Posterior vena cava (tissue), 2 donors: ENCODE measurements at places on chromosomes 11 and 22. TPM values are rescaled to one million over a fixed set of nuclear protein-coding genes. Genes with fewer than 3 reads are reported as not detected.

GRCh38 chr22:39936523-39937145 lies 23.6 kb upstream of the TMA7B start:
- DNase-seq: no peak

GRCh38 chr11:122359081-122359571 lies 243.1 kb upstream of the BLID start:
- DNase-seq: no peak

GRCh38 chr11:109490953-109491635 lies 69.1 kb downstream of the C11orf87 start:
- DNase-seq: no peak

DNA sequence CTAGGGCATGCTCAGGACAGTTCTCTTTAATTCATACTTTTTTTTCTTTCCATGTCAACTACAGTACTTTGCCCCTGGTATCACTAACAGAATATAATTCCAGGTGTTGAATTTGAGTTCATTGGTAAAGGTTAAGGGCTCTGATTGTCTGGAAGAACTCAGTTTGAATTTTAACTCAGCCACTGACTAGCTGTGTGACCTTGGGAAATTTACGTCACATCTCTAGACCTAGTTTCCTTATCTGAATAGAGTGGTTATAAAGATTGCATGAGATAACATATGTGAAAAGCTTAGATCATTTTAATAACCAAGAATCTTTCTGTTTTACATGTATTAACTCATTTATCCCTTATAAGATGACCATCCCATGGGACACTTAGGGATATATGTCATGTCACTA lies 15.8 kb upstream of the ZC3H12C start:
- DNase-seq: no peak

GRCh38 chr11:35357923-35358322 lies 61.4 kb downstream of the SLC1A2 start:
- no peak for DNase-seq

DNA sequence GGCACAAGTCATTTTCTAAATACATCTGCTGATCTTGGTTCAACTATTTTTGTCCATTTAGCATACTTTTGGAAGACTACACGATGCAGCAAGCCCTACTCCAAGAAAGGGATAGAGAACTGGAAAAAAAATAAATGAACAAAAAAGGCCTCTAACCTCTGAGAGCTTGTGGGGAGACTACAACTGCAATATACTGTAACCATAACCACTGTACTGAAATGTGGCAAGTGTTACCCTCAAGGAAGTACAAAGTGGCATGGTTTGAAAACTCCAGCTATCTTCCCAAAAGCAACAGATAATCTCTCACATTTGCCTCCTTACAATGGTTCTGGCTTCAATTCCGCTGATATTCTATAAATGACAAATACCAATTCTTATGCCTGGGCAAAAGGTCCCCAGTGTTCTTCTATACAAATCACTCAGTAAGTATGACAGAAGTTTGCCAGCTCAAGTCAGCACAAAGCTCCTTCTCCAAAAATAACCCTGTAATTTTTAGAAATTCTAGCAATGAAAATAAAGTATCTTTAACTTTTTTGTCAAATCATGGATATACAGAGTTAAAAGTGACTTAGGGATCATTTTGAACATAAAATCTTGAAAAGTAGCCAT lies 22.9 kb downstream of the AMBRA1 start:
- no peak for DNase-seq

- no peak for DNase-seq
Measured at GRCh38 chr11:94800414-94800813, 32.3 kb downstream of the AMOTL1 start.

DNA sequence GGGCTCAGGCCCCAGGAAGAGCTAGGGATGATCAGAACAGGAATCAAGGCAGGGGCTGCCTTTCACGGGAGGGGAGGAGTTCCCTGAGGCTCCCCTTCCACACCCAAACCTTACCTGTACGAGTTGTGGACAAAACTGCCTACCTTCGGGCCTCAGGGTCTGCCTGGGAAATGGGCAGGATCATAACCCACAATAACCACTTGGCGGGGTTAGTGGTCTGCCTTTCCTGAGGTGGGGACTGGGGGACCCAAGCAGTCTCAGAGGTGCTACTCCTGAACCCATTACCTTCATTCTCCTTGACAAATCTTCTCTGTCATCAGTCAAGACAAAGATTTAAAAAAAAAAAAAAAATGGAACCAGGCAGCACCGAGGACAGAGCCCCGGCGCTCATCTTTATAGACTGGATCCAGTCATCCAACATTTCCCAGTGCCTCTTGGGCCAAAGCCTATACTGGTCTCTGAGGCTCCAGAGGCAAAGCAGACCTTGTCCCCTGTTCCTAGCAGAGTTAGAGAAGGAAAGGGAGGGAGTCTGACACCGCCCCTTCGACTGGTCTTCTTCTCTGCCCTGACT lies 14.2 kb downstream of the P2RY6 start:
- DNase-seq: peak; percentile 46

DNA sequence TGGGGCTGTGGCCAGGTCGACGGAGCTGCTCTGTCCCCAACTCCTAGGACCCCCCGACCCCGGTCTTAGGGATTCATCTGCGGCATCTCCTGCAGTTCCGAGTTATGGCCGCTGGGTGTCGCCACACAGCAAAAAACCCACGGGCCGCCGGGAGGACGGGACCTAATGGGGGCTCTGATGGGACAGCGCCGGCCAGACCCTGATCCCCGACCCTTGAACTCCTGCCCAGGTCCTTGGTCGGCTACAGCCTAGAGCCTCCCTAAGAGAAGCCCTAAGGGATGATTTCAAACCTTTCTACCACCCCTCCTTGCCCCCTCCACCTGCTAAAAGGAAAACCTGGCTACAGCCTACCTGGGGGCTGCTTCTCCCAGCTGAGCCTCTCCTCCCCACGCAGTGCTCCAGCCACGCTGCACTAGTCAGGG lies 30.8 kb upstream of the LRRC10B start:
- DNase-seq: peak; percentile 89

DNA sequence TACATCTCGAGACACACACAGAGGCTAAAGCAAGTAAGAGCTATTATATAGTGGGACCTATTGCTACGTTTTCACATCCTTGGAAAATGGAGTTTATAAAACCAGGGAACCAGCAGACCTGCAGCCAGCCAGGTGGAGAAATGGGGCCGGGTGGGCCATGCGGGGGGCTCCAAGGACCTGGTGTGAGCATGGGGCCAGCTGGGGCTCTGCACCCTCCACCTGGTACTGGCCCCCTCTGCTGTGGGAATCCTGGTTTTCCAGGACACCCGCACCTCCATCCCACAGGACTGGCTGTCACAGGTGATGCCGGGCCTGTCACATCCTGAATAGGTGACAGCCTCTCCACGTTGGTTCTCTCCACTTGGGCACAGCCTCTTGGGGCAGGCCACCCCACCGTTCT lies 11.3 kb downstream of the DHCR7 start:
- no peak for DNase-seq

DNA sequence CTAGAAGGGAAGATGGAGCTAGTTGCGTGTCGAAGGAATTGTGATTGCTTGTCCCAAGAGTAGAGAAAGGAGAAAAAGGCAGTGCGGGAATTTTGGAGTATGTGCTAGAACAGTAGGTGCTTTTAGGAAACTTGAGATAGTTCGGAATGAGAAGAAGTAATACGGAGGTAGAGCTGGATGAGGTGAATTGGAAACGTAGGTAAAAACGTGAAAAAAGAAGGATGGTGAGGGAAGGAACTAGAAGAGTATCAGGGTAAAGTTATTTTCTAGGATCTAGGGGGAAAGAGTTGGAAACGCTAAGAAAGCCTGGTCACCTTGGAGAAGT lies 1.4 kb downstream of the CEP57 start:
- no peak for DNase-seq

DNA sequence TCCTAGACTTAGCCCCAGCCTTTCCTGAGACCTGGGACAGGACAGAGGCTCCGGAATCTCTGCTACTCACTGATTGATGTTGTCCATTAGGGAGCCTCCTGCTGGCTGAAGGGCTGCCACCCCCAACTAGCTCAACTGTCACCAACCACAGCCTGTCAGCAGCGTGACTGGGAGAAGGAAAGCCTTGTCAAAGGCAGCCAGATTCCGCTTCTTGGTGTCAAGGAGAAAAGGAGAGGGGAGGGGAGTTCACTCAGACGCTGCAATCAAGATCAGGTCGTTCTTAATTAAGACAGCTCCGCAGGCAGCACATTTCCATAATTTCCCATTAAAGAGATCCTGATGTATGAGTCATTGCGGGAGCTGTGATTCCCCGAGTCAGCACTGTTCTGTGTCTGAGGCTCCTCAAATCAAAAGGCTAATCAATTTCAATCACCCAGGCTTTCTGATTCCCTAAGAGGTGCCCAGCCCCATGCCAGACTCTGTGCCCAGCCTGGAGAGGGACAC lies 152.8 kb upstream of the ZBED5 start:
- DNase-seq: no peak

GRCh38 chr11:111417766-111418435 lies 38.8 kb upstream of the POU2AF1 start:
- DNase-seq: no peak

DNA sequence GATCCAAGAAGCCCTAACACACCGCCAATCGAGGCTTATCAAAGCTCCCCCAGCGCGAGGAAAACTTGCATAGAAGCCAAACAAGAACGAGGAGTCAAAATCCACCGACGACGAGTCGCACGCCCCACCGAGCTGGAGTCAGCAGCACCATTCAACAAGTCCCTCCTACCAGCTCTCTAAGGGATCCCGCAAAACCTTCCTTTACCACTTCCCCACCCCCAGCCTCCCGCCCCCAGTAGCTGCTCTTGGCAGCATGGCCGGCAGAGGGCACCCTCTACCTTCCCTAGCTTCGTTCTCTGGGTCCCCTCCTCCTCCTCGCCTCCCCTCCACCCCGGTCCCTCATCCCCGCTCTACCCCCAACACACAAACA lies 1.4 kb downstream of the BDNF start:
- DNase-seq: peak; percentile 90

KRTAP5-2 gene
- total RNA-seq: not detected

DEFB131B gene
- total RNA-seq: not detected

OR4D5 gene
- total RNA-seq: not detected

AGBL2 gene
- 0.79 TPM for total RNA-seq

FBLN1 gene
- total RNA-seq: 608 TPM

A4GALT gene
- 59.8 TPM for total RNA-seq

DUSP8 gene
- 19.4 TPM for total RNA-seq

ACER3 gene
- 27.0 TPM for total RNA-seq
